GF-D8 (cell line): ENCODE measurements at places on chromosomes 16 and 17.

DNA sequence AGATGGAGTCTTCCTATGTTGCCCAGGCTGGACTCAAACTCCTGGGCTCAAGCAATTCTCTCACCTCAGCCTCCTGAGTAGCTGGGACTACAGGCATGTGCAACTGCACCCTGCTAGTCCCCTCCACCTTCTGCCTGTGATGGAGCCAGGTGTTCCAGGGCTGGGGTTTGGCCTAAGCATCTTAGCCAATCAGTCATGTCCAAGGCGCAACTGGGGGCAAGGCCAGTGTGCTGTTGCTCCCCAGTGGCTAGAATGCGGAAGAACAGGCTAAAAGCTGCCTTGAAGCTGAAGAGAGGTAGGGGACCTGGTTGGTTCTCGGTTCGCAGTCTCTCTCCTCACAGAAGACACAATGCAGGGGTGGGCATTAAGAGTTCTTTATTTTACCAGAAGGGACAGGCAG, 18.6 kb downstream of the FLOT2 start:
- no peak for DNase-seq

- DNase-seq = no peak
These were observed 22.1 kb upstream of the IL17C start for GRCh38 chr16:88616320-88616719.

DNA sequence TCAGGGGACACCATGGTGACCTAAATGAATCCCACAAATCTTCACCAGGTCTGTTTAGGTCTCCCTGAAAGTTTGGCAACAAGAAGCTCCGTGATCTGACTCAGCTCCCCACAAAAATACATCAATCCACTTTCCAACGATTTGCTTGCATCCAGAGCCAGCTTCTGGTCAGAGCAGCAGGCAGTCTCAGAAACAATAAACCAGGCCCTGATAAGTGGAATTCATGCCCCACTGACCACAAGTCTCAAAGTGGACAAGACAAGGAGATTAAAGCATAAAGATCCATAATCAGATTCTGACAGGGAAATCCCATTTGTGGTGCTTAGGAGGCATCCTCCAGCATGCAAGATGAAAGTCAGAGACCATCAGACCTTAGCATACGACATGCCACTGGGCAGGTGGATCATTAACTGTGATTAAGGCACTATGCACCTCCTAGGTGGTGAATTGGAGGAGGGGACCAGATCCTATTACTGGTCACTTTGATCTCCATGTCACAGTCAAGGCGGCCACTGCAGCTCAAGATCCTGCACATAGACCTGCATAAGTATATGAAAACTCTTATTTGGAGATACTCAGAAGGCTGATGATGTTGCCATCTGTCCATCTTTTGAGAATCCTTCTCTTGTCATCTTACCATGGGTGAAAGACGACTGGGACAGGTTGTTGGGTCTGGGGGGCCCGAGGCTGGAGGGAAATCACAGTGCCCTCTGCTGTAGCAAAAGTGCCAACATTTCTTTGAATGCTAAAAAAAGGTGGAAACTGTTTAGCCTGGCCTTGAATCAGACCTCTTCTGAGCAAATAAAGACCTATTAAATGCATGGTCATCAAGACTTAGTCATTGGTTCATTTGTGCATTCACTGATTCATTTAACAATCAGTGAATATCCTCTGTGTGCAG, 309.2 kb upstream of the CCL2 start:
- DNase-seq = no peak

GRCh38 chr16:89775223-89775622, 41.2 kb downstream of the FANCA start:
- DNase-seq = no peak

GRCh38 chr16:19113577-19114358, at the start of gene ITPRIPL2:
ITPRIPL2 (plus strand) TSS chr16:19113964; CDS start chr16:19114462, 498 bp downstream.
- DNase-seq = peak; percentile 59
